ENCODE measurements at places on chromosomes 13 and 19.
A peak's percentile ranks its signal among the peaks of the same experiment; 100 is the strongest.

DNA sequence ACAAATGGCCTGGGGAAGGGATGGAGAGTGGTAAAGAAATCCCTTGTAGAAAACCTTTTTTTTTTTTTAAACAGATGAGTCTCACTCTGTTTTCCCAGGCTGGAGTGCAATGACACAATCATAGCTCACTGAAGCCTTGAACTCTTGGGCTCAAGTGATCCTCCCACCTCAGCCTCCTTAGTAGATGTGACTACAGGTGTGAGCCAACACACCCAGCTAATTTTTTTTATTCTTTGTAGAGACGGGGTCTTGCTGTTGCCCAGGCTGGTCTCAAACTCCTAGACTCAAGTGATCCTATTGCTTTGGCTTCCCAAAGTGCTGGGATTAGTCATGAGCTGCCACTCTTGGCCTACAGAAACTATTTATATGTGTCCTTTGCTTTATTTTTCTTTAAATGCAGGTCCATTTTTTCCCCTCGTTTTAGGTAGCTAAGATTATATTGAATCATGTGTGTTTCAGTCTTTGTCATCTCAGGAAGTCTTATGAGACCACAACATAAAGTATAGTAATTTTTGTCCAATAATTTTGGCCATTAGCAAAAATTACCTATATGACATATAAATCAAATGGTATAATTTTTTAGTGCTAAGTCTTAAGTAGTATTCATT lies 10.5 kb downstream of the LPAR6 start:
- no peak for DNase-seq

DNA sequence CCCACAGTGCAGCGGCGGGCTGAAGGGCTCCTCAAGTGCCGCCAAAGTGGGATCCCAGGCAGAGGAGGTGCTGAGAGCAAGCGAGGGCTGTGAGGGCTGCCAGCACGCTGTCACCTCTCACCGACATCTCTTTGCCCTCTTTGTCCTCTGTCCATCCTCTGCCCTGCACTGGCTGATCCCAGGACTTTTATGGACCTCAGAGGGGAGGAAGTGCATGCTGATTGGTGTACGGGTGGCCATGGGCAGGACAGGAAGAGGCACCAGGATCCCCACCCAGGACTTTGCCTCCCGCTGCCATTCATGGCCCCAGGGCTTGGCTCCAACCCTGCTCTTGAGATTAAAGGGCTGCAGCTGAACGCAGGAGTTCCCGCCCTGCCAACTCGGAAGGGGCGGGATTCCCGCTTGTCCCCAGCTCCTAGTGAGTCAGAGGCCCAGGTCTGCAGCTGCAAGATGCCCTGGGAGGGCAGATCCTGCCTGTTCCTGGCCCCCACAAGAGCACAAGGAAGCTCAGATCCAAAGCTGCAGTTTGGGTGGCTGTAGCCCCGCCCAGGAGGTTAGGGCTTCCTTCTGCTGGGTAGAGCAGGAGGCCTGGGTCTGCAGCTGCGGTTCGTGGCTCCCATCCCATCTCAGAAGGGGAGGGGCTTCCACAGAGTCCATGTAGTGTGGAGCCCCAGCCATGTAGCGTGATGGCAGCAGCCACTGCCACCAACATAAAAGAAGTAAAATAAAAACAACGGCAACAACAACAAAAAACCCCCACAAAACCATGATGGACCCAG lies 1716.7 kb downstream of the SLITRK1 start:
- DNase-seq = no peak

- no peak for DNase-seq
Measured at GRCh38 chr13:76973920-76974617, 17.8 kb upstream of the CLN5 start.

GRCh38 chr19:7646426-7646700 lies 9.5 kb downstream of the STXBP2 start:
- no peak for DNase-seq

- peak; percentile 81 for DNase-seq
Measured at GRCh38 chr19:43438291-43439031, 23.8 kb downstream of the TEX101 start.

DNA sequence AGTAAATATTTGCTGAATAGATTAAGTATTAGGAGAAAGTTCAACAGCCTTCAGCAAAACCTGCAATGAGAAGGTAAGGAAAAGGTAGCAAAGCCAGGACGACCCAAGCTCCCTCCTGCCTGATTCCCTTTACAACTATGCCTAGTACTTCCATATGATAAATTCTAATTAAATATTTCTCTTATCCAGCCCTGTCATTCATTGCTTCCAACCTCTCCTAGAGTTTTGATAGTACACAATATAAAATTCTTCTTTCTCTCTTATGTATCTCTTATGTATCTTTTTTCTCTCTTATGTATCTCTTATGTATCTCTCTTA lies 187.2 kb downstream of the DCT start:
- DNase-seq = no peak

DNA sequence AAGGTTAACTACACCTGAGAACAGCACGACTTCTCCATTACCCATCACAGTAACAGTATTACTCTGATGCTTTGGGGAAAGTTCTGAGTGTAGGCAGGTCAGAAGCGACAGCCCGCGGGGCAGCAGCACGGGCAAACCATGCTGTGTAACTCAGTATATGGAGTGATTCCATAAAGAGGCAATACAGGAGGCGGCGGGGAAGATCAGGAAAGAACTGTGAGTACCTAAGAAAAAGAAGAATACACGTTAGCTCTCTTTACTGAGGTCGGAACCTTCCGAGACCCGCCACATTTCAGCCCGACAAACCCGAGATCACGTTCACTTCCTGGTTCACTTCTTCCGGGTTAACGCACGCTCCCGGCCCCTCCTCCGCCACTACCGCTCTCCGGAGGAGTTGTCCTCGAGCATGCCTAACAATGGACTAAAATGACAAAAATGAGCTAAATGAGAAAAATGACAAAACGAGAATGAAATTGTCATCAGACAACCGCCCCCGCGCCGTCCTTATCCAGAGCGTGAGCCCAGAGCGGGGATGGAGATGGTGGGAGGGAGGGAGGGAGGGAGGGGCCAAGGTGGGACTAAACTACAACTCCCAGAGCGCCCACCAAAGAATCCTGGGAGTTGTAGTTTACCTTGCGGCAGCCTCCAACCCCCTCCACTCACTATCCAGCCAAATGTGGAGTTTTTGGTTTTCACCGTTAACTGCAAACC lies at the start of gene MTRF1:
Gene MTRF1, minus strand, starts transcription at position 316 of the 711 bp plus-strand sequence. CDS start 2,669 bp downstream, outside the sequence.
- peak; percentile 90 for DNase-seq

- DNase-seq = no peak
Measured at GRCh38 chr19:50710094-50710493, 9.5 kb downstream of the SHANK1 start.

DNA sequence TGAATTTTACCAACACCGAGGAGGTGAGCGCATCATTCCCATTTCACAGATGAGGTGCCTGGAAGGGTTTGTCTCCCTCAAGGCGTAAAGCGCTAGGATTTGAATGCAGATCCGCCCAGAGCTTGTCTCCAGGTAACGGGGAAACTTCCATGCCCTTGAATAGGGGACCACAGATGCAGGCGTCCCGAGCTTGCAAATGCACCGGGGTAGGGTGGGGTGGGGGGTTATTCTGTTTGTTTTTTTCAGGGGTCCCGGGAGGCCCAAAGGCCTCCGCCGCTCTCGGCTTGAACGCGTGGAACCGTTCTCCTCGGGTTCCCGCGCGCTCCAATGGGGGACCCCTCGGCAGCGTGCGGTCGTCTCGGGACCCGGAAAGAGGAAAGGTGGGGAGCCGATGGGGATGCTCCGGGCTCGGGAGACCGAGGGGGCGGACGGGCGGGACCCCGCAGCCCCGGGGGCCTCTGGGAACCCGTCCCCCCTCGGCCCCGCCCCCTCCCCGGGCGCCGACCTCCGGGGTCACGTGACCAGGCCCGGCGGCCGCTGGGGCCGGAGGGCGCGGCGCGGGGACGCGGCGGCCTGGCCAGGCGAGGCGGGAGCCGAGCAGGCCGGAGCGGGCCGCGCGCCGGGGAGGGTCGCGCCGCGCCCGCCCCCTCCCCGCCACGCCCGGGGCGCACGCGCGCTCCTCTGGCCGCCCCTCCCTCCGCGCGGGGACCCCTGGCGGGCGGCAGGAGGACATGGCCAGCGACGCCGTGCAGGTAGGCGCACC lies at the start of gene PKN1:
Gene PKN1, plus strand, starts transcription at position 516 of the 763 bp plus-strand sequence. Its CDS starts 216 bp downstream, at position 732.
- DNase-seq = peak; percentile 69

- peak; percentile 43 for DNase-seq
Measured at GRCh38 chr13:76723551-76724232, 162.5 kb downstream of the KCTD12 start.

DNA sequence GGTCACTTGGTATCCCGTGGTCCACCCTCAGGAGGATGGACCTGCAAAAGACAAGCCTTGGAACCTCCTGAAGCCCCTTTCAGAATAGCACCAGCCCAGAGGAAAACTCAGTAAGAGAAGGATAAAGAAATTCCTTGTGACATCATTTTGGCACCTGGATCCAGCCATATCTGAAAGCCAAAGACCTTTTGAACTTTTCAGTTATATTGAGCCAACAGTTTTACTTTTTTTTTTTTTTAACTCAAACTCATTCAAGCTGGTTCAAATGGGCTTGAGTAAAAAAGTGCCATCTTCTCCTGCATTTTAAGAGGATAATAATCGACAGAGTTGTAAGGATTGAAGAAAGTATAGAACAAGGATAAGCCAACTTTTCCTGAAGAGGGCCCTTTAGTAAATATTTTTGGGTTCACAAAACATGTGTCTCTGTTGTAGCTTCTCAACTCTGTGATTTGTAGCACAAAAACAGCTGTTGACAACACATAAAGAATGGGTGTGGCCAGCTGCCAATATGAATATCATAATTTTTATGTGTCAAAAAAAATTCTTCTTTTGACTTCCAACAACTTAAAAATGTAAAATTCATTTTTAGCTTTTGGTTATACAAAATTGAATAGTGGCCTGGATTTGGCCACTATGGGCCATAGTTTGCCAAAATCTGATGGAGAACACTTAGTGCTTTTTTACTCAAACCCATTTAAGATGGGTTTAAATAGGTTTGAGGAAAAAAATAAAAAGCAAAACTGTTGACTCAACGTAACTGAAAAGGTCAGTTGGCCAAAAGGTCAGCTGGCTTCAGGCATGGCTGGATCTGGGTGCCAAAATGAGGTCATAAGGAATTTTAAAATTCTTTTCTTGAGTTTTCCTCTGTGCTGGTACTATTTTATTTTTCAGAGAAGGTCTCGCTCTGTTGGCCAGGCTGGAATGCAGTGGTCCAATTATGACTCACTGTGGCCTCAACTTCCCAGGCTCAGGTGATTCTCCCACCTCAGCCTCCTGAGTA lies 50.7 kb downstream of the ACSBG2 start:
- DNase-seq = no peak

DNA sequence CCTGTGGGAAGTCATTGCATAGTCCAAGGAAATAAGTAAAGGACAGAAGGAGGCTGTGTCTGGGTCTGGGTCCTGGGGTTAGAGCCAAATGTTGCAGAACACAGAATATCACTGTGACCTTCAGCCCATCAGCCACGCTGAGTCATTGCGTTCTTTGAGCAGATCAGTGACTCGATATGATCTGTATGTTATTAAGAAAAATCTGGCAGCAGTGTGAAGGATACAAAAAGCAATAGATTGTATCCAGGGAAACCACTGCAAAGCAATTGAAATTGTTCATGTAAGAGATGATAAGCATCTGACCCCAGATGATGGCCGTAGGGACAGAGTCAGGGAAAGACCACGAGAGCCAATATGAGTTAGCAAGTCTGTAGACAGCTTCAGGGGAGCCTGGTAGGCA lies 1575.1 kb upstream of the SLC10A2 start:
- no peak for DNase-seq

GRCh38 chr13:57653229-57653989 lies 21.9 kb downstream of the PCDH17 start:
- no peak for DNase-seq

DNA sequence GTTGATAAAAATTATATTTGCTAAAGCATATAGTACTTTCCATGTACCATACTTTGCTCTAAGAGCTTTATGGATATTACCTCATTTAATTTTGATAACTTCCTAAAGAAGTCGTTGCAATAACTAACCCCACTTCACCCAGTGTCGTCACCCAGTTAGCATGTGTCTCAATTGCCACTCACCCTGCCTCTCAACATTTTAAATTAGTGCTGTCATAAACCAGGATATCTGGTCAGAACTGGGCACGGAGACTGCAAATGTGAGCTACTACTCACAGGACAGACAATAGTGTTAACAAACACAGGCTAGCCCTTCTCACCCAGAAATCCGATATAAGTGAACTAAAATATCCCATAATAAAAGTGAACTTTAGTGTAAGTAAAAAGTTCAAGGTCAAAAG lies 430.6 kb downstream of the KLF12 start:
- no peak for DNase-seq

DNA sequence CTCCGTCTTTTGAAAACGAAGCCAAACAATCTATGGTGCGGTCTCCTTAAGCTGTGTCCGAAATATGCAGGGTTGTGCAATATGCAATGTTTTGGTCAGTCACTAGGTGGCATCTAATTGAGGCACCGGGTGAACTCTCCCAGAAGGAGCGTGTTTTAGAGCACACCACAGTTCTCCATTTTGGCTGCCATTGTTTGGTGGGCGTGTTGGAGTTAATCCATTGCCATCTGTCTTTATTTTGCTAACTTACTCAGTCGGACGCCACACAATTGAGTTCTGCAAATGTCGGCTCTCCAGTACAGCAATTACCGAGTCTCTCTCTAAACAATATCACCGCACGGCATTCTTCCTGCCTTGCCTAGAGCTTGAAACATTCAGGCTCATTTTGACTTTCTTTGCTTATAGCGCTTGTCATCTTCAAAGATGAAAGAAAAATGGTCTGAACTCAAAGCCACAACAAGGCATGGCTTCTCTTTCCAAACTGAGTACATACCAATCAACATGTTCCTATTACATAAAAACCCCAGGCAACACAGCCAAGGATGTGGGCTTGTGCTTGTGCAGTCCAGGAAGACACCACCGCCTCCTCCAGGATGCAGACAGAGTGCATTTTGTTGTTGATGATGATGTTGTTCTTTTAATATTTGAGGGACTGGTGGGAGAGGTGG lies 182.0 kb upstream of the SERP2 start:
- DNase-seq = peak; percentile 47

DNA sequence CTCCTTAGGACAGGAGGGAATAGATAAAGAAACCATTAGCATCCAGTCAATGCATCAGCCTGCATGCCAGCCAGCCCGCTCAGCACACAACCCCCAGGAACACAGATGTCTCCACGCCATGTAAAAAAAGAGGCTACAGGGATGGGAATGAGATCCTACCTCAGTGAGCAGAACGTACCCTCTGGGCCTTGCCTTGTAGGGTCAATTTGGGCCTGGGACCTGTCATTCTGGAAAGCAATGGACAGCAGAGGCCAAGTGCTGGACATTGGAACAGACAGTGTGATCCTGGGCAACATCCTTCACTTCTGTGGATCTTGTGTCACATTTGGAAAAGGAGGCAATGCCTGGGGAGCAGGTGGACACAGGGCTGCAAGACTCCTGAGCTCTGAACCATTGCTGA lies 26.0 kb downstream of the VSTM2B start:
- no peak for DNase-seq

GRCh38 chr19:47729468-47729798 lies 15.9 kb upstream of the NOP53 start:
- DNase-seq = peak; percentile 80
